MG63 (cell line): ENCODE measurements at places on chromosomes 4 and X. TPM values are rescaled to one million over a fixed set of nuclear protein-coding genes. Genes with fewer than 3 reads are reported as not detected.

- DNase-seq: no peak
These were observed 278.9 kb upstream of the SFRP2 start for GRCh38 chr4:154067786-154068185.

DNA sequence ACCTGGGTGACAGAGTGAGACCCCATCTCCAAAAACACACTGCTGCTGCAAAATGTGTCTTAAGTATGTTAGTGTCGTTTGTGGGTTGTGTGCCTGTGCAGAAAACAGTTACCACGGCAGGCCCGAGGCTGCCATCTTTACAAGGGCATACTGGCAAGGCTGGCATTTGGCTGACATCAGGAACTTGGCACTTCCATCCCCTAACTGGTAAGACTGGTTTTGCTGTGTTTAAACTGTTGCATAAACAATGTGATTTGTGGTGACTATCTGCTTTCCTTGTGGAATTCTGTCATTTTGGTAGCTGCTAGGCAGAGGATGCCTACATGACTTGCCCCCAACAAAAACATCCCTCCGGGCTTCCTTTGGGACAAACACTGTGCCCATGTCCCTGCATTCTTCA lies 12.3 kb downstream of the LRP2BP start:
- no peak for DNase-seq

The SPARCL1 gene
- not detected in 2 replicates for total RNA-seq

DNA sequence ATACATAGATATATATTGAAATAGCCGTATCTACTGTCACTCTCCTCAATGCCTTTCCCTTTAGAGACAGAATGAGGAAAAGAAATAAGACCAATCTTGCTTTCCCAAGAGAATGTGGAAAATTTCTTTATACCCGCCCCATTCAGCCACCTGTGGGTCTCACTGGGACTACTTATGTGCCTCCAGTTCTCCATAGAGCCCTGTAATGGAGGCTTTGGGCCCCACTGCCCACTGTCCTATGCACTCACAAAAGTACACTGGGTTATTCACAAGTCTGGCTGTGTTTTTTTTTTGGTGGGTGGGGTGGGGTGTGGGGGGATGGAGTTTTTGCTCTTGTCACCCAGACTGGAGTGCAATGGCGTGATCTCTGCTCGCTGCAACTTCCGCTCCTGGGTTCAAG lies 70.4 kb upstream of the ELOVL6 start:
- no peak for DNase-seq

GRCh38 chr4:145176641-145177432 lies 3.6 kb downstream of the OTUD4 start:
- no peak for DNase-seq

DNA sequence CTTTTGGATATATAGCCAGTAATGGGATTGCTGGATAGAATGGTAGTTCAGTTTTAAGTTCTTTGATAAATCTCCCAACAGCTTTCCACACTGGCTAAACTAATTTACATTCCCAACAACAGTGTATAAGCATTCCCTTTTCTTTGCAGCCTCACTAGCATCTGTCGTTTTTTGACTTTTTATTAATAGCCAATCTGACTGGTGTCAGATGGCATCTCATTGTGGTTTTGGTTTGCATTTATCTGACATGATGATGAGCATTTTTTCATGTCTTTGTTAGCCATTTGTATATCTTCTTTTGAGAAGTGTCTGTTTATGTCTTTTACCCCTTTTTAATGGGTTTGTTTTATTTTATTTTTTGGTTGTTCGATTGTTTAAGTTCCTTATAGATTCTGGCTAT lies 13.3 kb downstream of the UBQLN2 start:
- DNase-seq: no peak

DNA sequence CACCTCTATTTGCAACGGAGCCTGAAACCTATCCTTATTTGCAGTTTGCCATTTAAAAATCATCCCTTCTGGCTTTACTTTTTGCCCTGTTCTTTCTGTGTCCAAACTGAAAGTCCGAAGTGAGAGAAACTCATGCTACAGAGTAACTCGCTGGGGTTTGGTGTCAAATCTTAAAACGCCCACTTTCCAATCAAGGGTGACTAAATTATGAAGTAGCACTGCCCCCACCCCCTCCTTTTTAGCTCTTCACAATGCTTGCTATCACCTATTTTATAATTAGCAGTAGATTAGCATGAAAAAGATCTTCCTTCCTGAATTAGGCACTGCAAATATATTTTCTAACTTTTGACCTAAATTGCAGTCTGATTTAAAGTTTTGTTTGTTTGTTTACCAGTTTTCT lies 52.5 kb downstream of the VGLL1 start:
- no peak for DNase-seq

DNA sequence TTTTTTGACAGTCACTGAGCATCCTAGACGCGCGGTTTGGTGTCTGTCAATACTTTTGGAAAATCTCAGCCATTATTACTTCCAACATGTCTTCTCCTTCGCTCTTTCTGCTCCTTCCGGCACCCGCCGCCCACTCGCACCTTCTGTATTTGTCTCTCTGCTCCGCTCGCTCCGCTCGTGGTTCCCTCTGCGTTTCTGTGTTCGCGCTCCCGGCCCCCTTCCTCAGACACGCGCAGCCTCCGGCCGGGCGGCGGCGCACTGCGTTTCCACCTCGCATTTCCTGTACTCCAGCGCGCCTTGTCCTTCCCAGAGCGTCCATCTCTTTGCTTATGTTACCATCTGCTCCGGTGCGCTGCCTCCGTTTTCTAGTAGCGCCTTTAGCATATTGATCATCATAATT lies 21.1 kb downstream of the PDE6B start:
- no peak for DNase-seq

- DNase-seq: no peak
These were observed 3.1 kb downstream of the MID1IP1 start for GRCh38 chrX:38804432-38804681.

The TCP11X2 gene
- total RNA-seq: not detected in 2 replicates

GRCh38 chr4:78481180-78481579 lies 70.4 kb upstream of the ANXA3 start:
- DNase-seq: no peak

- no peak for DNase-seq
These were observed 46.4 kb downstream of the SLC9A6 start for GRCh38 chrX:136031626-136032025.

GRCh38 chr4:188275686-188276085 lies 136.4 kb downstream of the TRIML1 start:
- DNase-seq: no peak

The GPAT3 gene
- 0.16 TPM in 1 of 2 replicates, not detected in the other for total RNA-seq

The MAGEC3 gene
- total RNA-seq: not detected in 2 replicates

The SYN1 gene
- total RNA-seq: 0.26 TPM in 1 of 2 replicates, not detected in the other

DNA sequence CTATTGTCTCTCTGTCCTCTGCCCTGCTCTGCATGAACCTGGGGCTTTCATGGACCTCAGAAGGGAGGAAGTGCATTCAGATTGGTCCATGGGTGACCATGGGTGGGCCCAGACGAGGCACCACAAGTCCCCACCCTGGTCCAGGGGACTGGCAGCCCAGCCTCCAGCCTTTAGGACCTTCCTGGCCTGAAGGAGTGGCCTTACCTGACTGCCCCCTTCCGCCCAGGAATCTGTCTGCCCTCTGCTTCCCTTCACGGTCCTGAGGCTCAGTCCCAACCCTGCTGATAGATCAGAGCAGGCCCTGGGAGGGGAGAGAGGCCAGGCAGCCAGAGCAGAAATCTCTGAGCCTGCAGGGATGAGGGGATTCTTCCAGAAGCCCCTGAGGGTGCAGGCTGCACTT lies 455.4 kb downstream of the PCDH18 start:
- no peak for DNase-seq

The DUX4 gene
- not detected in 2 replicates for total RNA-seq

GRCh38 chrX:12042615-12043014 lies 95.7 kb upstream of the FRMPD4 start:
- DNase-seq: no peak

The SPANXA1 gene
- total RNA-seq: not detected in 2 replicates

DNA sequence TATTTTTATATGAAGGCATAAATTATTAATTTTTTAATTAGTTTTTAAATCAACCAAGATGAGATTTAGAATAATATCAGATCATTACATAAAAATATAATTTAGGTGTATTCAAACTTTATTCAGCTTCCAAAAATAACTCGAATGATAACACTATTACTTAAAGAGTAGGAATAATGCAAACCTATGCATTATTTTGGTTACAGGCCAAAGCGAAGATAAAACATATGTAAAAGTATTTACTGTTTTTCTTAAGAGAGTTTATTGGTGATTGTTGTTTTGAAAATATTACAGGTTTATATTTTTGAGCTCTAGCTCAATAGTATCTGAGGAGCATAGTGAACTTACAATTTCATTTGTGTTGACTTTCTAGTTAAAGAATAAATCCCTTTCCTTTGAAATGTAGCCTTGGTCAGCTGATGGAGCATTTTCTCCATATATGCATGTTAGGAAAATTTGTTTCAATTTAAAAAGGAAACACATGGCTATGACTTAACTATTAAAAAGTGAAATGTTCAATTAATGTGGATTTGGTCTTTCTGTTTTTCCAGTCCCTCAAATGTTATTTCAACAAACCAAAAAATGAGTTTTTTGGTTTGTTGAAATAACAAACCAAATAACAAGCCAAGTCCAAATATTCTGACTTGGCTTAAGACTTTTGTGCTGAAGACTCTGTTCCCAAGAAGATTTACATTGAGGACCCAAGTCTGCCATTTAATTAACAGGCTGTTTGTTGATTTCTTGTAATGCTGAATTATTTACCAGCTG lies 346.9 kb downstream of the ARHGAP24 start:
- no peak for DNase-seq

GRCh38 chr4:158821228-158821971 lies 52.6 kb downstream of the FNIP2 start:
- no peak for DNase-seq

GRCh38 chrX:24133312-24133711 lies 16.2 kb upstream of the ZFX start:
- peak; percentile 21 for DNase-seq

The ARMCX5 gene
- 2.9 and 6.6 TPM in 2 replicates for total RNA-seq

The LRIT3 gene
- total RNA-seq: not detected in 2 replicates

The IL21 gene
- not detected in 2 replicates for total RNA-seq

- no peak for DNase-seq
These were observed 40.6 kb downstream of the STOX2 start for GRCh38 chr4:183945741-183946140.

- no peak for DNase-seq
These were observed 12.9 kb downstream of the TFE3 start for GRCh38 chrX:49030283-49030682.

The TRAM1L1 gene
- total RNA-seq: 3.3 and 4.0 TPM in 2 replicates

- DNase-seq: no peak
These were observed 20.5 kb upstream of the HOPX start for GRCh38 chr4:56701644-56702043.

- no peak for DNase-seq
These were observed 123.2 kb upstream of the SCML1 start for GRCh38 chrX:17613979-17614588.

The AFP gene
- 0.22 and 2.5 TPM in 2 replicates for total RNA-seq

- DNase-seq: peak; percentile 49
These were observed 327.0 kb upstream of the ZFP42 start for GRCh38 chr4:187668526-187669082.

The SSX1 gene
- total RNA-seq: not detected in 2 replicates

DNA sequence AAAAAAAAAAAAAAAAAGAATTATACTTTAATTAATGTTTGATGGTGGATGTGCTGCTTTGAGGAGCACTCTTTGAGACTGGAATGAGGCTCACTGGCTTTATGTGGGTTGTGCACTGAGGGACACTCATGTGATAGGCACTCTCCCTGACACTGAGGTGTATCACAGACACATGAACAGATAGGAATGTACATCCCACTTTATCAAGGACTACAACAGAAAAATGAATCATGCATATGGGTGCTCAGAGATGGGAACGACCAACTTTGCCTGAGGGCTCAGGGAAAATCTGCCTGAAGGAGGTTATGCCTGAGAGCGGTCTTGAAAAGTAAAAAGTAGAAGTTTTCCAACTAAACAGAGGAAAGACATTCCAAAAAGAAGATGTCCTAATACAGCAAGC lies 97.7 kb upstream of the RBPJ start:
- no peak for DNase-seq

DNA sequence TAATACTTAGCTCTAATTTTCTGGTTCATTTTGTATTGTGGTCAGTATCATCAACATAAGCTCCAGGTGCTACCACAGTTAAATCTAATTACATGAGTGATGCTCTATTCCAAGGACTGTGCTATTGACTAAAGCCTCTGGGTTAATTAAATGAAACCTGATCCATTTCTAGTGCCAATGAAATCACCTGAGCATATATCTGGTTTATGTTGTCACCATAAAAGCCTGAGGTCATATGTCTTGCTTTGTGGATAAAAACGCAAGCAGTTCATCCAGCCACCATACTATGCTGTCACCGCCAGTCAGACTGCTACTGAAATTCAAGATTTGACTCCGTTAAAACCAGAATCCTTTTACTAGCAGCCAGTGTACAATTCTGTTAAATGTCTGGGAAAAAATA lies 64.2 kb upstream of the ZNF518B start:
- no peak for DNase-seq

GRCh38 chr4:89123451-89123851 lies 12.1 kb downstream of the TIGD2 start:
- no peak for DNase-seq

- DNase-seq: no peak
These were observed 868 bp upstream of the GNL3L start for GRCh38 chrX:54529151-54529550.
